ENCODE measurements at places on chromosomes 1 and 21. TPM values are rescaled to one million over a fixed set of nuclear protein-coding genes. Genes with fewer than 3 reads are reported as not detected.

GRCh38 chr1:110523011-110523410, 4.0 kb upstream of the KCNA10 start:
- DNase-seq, result no peak

DNA sequence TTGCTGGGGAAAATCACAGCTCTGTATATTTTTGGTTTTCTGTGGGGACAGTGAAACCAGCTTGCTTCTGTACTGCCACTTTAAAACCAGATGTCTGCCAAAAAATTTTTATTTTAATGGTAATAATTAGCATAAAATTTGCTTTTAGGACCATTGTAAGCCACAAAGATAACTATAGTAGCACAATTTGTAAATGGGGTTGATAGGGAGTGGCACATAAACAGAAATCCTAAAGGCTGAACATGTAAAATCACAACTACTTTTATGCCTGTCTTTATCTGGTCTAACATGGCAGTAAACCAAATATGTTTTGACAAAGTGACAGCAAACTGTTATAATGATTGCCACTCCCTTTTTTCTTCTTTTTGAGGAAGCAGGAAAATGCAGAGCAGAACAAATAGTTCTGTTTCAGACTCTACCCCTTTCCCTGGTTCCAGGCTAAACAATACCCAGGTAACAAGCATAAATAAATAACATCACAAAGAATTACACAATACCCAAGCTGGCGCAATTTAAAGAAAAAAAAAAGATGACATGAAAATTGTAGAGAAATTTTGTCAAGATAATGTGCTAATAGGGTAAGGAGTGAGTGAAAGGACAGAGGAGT, 24.0 kb upstream of the CCDC181 start:
- DNase-seq, result no peak

LMX1A gene
- not detected for total RNA-seq

- DNase-seq, result no peak
Measured at GRCh38 chr1:87435484-87435883, 106.8 kb downstream of the LMO4 start.

DNA sequence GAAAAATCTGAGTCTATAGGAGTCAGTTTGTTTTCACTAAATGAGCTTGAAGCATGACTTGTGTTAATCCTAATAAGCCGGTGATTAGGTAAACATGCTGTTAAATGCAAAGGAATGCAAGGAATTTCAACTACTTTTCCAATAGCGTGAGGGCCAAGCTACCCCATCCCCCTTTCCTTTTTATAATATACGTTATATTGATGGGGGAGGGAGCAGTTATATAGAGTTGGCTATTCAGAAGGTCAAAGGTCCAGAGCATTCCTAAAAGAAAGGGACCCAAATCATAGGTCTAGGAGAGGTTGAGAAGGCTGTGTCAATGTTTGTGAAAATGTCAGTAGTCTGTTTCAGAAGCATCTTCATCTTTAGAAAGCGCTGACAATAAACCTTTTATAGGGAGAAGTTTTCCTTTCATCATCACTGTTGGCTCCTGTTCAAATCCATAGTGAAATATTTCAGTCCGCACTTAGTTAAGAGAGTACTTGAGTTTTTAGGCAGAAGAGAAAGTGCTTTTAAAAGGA, 3.8 kb downstream of the CCN1 start:
- no peak for DNase-seq
